Activated T-helper 1 cell treated with anti-CD3 and anti-CD28 coated beads, Interleukin-12 subunit alpha, Interleukin-12 subunit beta, Interleukin-2, Interleukin-4 antibody, amounts not matched to agents 30 ng/mL and 10 ng/mL and 1 ng/mL, durations not matched to agents 14 hours and 24 hours and 36 hours (primary cell): ENCODE measurements at places on chromosomes 6 and 20. TPM values are rescaled to one million over a fixed set of nuclear protein-coding genes. Genes with fewer than 3 reads are reported as not detected.

- no peak for DNase-seq
Observed at GRCh38 chr6:118627724-118628123, 23.7 kb downstream of the CEP85L start.

BPIFA1 gene
- total RNA-seq, result not detected in 2 replicates

DNA sequence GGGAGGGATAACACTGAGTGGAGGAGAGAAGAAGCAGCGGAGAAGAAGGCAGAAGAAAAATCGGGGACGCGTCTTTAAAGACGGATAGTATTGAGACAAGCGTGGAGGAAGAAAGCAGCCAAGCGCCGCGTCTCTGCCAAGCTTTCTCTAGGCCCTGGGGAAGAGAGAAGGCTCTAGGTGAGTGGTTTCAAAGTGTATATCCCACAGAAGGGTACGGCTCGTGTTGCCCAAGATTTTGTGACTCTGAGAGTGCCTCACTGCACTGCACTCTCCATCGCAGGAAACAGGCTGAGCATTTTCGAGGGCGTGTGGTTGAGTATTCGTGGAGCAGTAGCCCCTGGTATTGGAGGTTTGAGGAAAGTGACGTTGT, 185.4 kb downstream of the TRIM27 start:
- DNase-seq, result no peak

- DNase-seq, result no peak
Observed at GRCh38 chr20:36969051-36969450, 17.5 kb upstream of the SAMHD1 start.

DNA sequence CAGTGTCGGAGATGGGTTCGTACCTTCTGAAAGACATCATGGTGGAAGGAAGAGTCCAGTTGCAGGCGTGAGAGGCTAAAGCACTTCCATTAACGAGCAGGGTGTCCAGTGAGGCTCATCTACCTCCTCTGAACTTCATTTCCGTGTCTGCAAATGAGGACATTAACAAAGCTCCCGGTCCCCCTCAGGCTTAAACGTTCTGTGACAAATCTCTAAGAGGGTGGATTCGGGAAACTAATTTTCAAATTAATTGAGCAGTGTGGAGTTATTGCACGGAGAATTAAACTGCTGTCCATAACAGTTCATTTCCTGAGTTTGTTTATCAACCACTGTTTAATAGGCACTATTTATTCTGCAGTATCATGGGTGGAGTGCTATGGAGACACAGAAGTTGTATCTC, 68.2 kb downstream of the TRMT6 start:
- DNase-seq, result no peak

KIF13A gene
- not detected in 2 replicates for total RNA-seq

GRCh38 chr6:5522147-5522546, 260.8 kb downstream of the FARS2 start:
- no peak for DNase-seq

DNA sequence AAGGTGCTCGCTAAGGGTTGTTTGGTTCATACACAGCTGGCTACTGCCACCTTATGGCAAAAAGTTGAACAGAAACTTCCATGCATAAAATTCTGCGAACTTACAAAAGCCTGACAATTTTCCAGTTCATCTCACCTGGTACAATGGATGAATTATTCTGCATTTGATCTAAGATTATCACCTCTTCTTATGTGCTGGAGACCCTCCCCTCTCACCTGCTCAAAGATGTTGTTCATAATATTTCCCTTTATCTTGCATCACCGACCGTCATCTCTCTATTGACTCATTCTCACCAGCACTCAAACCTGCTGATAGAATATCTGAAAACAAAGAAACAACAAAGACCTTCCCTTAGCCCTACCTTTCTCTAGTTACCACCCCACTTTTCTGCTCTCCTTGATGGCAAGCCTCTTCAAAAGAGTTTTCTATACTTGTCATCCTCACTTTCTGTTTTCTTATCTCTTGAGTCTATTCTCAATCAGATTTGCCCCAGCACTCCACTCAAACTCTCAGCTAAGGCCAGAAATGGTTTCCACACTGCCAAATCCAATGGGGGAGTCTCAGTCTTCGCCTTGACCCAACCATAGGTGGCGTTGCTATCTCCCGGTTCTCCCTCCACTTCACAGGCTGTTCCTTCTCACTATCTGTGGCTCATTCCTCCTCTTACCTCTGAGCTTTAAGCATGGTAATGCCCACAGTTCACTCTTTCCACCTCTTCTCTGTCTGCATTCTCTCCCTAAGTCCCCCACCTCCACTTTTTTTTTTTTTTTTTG, 25.8 kb downstream of the SNRNP48 start:
- DNase-seq, result no peak

GRCh38 chr6:74000666-74001490, 304.9 kb downstream of the CD109 start:
- no peak for DNase-seq

SNAI1 gene
- 3.5 and 3.9 TPM in 2 replicates for total RNA-seq

DNA sequence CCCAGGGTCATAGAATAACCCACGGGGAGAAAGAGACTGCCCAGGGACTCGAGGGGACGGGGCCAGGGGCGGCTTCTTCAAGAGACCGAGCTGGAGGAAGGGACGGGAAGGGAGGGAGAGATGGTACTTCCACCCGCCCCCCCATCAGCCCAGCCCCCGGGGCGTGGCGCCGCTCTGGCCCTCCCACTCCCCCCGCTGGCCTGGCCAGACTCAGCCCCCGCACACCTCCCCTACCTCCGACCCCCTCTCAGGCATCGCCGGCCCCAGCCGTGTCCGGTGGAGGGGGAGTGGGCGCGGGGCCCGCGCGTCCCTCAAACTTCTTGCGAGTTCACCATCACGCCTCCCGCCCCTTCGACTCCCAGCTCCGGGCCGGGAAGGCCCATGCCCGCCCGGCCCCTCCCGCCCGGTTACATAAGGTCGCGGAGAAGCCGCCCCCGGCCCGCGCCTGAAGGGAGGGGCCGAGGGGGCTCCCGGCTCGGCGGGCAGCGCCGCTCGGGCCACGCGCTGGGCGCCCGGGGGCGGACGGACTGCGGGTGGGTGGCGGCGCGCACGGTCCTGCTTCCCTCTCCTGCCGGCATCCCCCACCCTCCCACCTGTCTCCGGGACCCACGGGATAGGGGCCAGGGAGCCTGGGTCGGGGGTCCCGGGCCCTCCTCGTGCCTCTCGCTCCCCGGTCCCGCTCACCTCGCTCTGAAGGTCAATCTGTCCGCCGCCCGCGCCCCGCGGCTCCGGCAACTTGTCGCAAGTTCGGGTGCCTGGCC, 562 bp downstream of the TFEB start:
- DNase-seq, result peak; percentile 67

DNA sequence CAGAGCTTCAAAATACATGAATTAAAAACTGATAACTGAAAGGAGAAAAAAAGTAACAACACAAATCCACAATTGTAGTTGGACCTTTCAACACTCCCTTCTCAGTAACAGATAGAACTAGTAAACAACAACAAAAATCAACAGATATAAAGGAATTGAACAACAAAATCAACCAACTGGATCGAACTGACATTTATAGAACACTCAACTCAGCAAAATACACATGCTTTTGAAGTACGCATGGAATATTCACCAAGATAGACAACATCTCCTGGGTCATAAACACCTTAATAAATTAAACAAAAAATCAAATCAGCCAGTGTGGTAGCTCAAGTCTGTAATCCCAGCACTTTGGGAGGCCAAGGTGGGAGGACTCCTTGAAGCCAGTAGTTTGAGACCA, 63.3 kb downstream of the ILRUN start:
- DNase-seq, result no peak

ERMARD gene
- 26.9 and 29.2 TPM in 2 replicates for total RNA-seq

- no peak for DNase-seq
Observed at GRCh38 chr6:143754204-143754603, 76.4 kb downstream of the PHACTR2 start.

SAMD5 gene
- 0.05 TPM in 1 of 2 replicates, not detected in the other for total RNA-seq

DLK2 gene
- 1.5 and 2.0 TPM in 2 replicates for total RNA-seq

TMEM244 gene
- not detected in 2 replicates for total RNA-seq

DSTN gene
- total RNA-seq, result 58.2 and 58.8 TPM in 2 replicates

SLC2A10 gene
- not detected in 2 replicates for total RNA-seq

GRCh38 chr20:37903317-37904007, 535 bp downstream of the VSTM2L start:
- no peak for DNase-seq

- DNase-seq, result no peak
Observed at GRCh38 chr6:16851758-16852157, 90.5 kb upstream of the ATXN1 start.

DNA sequence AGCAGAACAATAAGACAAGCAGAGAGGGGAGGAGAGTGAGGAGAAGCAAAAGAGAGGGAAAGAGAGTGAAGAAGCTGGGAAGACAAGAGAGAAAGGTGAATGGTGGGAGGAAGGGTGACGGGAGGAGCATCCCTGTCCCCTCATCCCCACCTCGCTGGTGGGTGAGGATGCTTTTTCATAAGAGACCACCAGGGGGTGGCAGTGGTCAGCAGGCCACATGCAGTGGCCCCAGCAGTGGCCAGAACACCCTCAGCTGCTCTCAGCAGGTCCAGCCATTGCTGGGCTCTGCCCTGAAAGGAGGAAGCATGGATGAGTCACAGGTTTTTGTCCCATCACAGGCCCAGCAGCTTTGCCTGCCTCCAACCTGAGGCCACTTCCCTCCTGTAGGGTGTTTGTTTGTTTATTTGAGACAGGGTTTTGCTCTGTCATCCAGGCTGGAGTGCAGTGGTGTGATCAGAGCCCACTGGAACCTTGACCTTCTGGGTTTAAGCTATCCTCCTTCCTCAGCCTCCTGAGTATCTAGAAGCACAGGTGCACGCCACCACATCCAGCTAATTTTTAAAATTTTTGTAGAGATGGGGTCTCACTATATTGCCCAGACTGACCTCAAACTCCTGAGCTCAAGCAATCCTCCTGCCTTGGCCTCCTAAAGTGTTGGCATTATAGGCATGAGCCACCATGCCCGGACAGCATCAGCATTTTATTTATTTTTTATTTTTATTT, 24.0 kb downstream of the FGD2 start:
- DNase-seq, result no peak

GRCh38 chr20:51513545-51513944, 29.0 kb downstream of the NFATC2 start:
- no peak for DNase-seq

DNA sequence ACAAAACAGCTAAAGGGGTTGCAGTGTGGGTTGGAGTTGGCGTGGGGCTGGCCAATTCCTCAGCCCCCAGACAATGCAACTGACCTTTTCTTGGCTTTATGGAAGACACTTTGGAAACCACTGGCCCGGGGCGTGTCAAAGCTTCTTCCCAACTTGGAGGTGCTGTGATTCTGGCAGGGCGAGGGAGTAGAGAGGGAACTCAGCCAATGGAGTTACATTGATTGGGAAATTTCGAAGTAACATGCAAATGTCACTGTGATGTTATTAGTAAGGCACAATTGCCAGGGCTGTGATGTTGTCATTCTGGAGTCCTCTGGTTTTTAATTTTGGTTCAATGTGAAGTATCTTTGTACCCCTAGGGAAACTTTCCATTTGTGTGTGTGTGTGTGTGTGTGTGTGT, 41.5 kb upstream of the EPB41L1 start:
- DNase-seq, result no peak

DNA sequence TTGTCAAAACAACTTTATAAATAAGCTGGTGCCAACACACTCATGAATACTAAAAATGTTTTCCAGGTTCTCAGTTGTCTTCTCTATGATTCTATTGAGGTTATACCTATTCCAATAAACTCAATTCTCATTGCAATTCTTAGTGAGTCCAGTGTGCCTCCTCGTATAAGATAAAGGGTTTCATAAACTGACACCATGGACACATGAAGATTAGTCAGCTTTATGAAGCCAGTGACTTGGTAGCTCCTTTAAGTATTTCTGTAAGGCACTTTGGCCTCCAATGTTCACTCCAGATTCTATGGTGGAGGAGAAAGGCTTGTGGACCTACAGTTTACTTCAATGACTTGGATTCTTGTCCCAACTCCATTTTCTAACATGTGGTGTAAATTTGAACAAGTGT, 521.3 kb upstream of the JARID2 start:
- no peak for DNase-seq

DNA sequence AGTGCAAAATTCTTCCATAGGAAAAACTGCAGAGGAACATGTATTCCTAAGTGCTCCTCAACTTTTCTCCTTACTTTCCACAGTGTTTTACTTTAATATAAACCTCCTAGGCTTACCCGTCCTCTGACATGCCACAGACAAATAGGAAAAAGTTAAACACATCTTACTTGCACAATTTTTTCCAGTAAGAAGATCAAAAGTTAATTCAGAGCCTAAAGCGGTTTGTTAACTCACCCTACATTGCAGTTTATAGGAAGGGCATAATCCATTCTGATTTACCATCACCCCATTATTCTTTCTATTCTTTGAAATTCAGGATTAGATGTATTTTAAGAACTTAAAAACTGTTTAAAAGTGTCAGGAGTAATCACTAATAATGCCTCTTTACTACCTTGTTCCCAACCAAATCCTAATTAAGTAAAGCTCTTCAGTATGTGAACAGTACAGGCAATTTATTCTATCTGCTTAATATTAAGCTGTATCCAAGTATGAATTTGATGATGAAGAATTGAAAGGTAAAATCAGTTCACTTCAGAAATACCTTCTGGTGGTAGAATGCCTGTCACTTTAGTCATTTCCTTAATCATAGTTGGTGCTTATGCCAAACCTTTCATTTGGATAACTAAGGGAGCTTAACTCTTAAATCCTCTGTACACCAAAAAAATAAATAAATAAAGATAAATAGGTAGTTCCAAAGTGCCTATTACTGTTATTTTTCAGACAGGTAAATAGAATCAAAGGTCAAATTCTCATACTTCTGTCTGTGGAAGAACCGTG, 292.0 kb downstream of the ALDH8A1 start:
- no peak for DNase-seq

GRCh38 chr6:14876778-14877613, 368.9 kb upstream of the JARID2 start:
- DNase-seq, result peak; percentile 48

- no peak for DNase-seq
Observed at GRCh38 chr20:36153736-36154699, 522 bp upstream of the EPB41L1 start.

DNA sequence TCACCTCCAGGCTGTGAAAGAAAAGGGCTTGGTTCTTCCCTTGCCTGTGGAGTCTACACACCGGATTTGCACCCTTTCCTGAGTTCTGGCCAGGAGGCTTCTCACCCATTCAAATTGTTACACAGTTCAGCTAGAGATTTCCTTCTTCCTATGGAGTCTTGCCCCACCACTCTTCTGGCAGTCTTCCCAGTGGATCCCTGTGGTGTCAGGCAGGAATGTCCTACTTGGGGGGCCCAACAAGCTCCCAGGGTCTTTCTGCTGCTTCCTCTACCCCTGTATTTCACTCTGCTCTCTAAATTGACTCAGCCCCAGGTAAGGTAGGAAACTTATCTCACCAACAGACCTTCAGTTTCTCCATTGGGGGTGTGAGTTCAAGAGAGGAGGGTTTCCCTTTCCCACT, 14.0 kb upstream of the CST9L start:
- DNase-seq, result no peak

TREML2 gene
- total RNA-seq, result 4.5 and 4.9 TPM in 2 replicates

- DNase-seq, result no peak
Observed at GRCh38 chr6:83702749-83703148, 6.2 kb downstream of the SNAP91 start.

- no peak for DNase-seq
Observed at GRCh38 chr6:83199173-83199862, 6.2 kb downstream of the RWDD2A start.

PRSS16 gene
- total RNA-seq, result 0.13 and 0.98 TPM in 2 replicates

THBS2 gene
- total RNA-seq, result not detected in 2 replicates
